Activated effector memory CD4-positive, alpha-beta T cell treated with Interleukin-2 at 50 U/mL for 16 hours (primary cell): ENCODE measurements at places on chromosomes 1 and 21.

GRCh38 chr1:225919906-225920305 lies 4.1 kb downstream of the PYCR2 start:
- DNase-seq: no peak

- DNase-seq: no peak
These were observed 108.7 kb downstream of the PRDM2 start for GRCh38 chr1:13808729-13809131.

DNA sequence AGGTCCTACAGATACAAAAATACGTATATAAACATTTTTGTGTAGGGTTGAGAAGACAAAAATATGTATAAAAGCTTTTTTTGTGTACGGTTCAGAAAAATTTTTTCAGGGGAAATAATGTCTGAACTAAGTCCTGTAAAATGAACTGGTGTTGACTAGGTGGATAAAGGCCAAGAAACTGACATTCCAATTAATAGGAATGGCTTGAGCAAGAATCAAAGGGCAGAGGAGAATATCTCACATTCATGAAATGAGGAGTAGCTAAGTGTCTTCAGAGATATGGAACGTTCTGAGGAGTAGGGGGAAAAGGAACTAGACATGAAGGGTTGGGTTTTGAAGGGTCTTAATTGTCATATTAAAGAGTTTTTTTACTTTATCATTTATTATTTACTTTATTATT lies 231.2 kb downstream of the DENND1B start:
- no peak for DNase-seq

- DNase-seq: no peak
These were observed 227.1 kb downstream of the TOMM20 start for GRCh38 chr1:234901491-234902049.

DNA sequence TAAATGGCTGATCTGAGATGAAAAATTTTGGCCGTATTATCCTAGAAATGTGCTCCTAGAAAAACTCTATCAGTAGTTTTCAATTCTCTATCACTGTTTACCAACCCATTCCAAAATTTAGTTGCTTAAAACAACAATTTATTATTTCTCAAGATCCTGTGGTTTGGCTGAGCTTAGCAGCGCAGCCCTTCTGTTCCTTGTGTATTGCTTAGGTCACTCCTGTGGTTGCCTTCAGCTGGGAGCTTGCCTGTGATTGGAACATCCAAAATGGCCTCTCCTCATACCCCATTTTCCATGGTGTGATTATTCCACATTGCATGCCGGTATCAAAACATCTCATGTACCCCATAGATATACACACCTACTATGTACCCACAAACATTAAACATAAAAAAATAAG lies 22.8 kb upstream of the STUM start:
- no peak for DNase-seq

DNA sequence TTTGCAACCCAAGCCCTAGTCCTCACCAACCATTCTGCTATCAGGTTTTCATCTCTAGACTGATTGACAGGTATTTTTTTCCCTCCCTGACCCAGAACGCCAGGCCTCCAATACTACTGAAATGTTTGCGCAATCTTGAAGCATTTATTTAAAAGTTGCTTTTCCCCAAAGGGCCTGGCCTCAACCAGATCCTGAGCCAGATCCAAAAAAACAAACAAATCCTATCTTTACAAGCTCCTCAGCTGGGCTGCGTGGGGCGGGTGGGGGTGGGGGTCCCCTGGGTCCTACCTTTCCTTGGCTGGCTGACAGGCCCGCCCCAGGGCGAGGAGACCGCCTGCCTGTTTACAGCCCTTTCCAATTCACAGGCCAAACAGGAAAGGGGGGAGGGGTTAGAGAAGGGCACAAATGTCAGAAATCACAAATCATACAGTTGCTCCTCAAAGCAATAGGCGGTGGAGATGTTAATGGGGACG lies 98.8 kb downstream of the FOXD2 start:
- no peak for DNase-seq

DNA sequence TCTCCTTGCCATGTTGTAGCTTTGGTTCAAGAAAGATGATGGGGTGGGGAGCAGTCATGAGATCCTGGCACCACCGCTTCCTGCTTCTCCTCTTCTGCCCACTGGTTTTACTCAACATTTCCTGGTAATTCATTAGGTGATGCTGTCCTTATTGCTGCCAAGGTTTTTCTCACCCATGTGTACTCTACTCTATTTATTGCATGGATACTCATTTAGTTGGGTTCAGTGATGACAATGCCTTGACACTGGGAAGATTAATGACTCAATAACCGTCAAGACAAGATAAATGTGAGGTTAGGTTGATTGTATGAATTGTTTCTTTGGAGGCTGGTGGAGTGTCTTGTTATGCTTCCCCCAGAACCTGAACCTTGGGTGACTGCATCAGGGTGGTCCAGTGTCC lies 484.2 kb downstream of the SIPA1L2 start:
- DNase-seq: no peak

GRCh38 chr21:42051788-42052187 lies 19.3 kb upstream of the UMODL1 start:
- no peak for DNase-seq

- no peak for DNase-seq
These were observed 7.7 kb upstream of the HTR1D start for GRCh38 chr1:23224739-23225648.

- DNase-seq: no peak
These were observed 183.2 kb downstream of the TRABD2B start for GRCh38 chr1:47813970-47814369.

DNA sequence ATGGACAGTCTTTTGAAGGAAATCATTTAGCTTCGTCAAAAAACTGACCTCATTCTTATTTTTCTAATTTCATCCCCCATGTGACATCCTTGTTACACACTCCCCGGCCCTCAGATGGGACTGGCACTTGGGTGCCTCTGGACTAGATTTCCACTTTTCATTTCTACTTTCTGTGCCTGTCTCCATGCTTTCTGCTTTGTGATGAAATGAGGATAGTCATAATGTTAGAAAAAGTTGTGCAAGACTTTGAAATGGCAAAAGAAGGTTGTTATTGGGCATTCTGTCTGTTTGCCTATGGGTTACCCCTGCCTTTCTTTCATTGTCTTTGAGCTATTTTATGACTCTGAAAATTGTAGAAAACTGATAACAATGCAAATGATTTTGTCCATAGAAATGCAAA lies 54.9 kb downstream of the MDM4 start:
- DNase-seq: no peak

DNA sequence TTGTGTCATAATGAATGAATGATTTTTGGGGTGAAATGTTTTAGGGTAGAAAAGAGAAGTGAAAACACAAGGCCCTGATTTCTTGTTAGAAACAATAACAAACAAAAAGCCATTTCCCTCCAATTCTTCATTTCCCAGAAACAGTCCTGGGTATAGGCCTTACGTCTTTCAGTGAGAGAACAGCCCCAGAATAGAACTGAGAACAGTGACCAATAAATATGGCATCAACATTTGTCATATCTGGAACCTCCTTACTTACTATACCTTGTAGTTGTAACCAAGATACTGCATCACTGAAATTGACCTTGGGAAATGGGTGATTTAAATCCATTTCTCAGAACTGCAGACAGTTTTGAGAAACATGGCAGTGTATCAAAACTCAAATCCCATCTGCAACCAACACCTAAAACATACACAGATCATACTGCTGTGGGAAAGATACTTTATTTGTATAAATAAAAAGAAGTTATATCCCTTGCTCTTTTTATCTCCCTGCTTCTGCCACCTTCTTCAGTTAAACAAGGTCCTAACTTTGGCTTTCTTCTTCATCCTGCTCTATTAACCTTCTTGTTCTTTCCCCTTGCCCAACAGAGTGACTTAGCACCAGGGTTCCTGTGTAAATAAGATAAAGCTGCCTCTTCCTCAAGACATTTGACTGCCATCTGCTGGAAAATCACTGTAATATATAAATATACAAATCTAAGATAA lies 19.5 kb downstream of the XKR8 start:
- no peak for DNase-seq

DNA sequence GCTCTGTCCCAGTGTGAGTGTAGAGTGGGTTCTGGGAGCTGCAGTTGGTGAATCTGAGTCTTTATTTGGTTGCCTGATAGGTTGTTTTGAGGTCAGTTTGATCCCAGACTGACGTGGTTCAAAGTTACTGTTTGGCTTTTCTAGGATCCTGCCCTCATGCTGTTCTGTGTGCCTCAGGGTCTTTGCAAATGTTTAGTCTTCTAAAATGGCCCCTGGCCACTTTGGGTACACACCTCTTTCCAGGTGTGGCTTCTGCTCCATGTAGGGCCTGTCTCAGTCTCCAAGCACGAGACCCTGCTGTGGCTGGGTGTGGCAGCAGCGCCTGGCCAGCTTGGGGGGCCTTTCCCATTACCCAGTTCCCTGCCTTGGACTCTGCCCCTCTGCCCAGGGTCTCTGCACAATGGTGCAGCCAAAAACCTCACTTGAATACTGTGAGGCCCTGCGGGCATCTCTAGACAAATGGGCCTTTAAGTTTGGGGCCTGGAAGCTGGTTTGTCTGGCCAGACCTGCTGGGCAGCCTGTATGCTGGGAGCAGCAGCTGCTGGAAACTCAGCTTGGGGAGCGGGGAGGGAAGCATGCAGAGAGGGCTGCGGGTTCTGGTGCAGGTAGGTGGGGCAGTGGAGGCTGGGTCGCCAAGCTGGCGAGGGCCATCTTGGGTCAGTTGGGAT lies 5.6 kb downstream of the PTPRF start:
- no peak for DNase-seq
